Esophagus muscularis mucosa (tissue), 4 donors: ENCODE measurements at places on chromosomes 11 and 22. TPM values are rescaled to one million over a fixed set of nuclear protein-coding genes. Genes with fewer than 3 reads are reported as not detected.

TXNRD2 gene
- total RNA-seq, result 27.2 TPM

EFCAB6 gene
- total RNA-seq, result 3.4 TPM

SLC25A45 gene
- total RNA-seq, result 5.9 TPM

FKBP2 gene
- total RNA-seq, result 80.4 TPM

FAT3 gene
- 15.4 TPM for total RNA-seq

NXPE1 gene
- not detected for total RNA-seq

HORMAD2 gene
- total RNA-seq, result not detected

GRCh38 chr11:118530180-118530682 lies 761 bp upstream of the TMEM25 start:
- no peak for DNase-seq

DNA sequence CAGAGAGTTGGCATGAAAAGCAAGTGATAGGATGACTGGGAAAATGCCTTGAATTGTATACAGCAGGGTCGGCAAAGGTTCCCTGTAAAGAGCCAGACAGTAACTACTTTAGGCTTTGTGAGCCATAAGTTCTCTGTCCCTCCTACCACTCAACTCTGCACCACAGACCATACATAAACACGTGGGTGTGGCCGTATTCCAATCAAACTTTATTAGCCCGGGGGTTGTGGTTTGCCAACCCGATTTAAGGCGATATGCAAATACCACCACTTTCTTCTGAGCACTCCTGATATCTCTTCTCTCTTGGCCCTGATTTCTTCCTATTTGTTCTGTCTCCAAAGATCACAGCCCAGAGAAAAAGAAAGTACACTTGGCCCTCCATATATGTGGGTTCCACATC lies 87.5 kb downstream of the MN1 start:
- DNase-seq, result no peak

GRCh38 chr11:46049325-46049897 lies 71.8 kb downstream of the PHF21A start:
- no peak for DNase-seq

GRCh38 chr22:37802310-37803194 lies 5.2 kb upstream of the GCAT start:
- DNase-seq, result no peak

- DNase-seq, result peak; percentile 75
Observed at GRCh38 chr11:110818032-110818687, 105.9 kb upstream of the ARHGAP20 start.

- no peak for DNase-seq
Observed at GRCh38 chr11:134599299-134599771, 187.3 kb upstream of the B3GAT1 start.

GRCh38 chr11:30758012-30758411 lies 171.9 kb upstream of the MPPED2 start:
- DNase-seq, result no peak

- DNase-seq, result no peak
Observed at GRCh38 chr11:113251281-113251680, 63.1 kb upstream of the TTC12 start.

GRCh38 chr22:20225693-20225966 lies 42.5 kb downstream of the RTN4R start:
- DNase-seq, result no peak

DNA sequence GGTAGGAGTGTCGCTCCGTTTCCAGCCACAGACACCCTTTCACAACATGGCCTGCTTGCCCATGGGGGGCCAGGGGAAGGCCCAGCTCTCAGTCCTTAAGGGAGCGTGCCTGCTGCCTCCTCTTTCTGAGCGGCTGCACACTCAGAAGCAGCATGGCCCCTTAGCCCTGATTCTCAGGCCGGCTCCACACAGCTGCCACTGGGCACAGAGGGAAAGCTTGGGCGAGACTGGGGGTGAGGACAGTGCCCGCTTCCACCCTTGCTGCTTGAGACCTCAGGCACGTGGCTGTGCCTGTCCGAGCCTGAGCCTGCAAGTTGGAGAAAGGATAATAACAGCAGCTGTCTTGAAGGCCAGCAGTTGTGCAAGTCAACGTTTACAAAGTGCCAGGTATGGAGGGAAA lies 416.3 kb downstream of the SHANK2 start:
- no peak for DNase-seq

GRCh38 chr11:69588270-69588669 lies 52.7 kb upstream of the CCND1 start:
- no peak for DNase-seq

DNA sequence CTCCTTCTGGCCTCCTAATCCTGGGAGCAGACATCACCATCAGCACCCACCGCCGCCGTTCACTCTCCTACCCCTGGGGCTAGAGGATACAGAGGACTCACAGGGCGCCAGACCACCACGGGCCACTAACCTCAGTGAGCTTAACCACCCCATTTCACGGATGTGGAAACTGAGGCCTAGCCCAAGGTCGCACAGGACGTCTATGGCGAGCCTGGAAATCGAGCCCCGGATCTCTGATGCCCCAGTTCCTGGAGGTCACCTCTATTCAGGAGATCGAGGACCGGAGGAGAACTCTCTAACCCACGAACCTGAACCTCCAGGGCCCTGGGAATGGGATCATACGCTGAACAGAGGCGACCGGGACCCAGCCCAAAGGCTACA lies 349 bp downstream of the TIMM10 start:
- no peak for DNase-seq
